Stimulated activated CD4-positive, alpha-beta T cell treated with anti-CD3 and anti-CD28 coated beads, TNF-alpha, amount 100 ng/mL, for 24 hours (primary cell): ENCODE measurements at places on chromosomes 2 and 18.

GRCh38 chr2:160492401-160493226 lies 993 bp downstream of the RBMS1 start:
- no peak for DNase-seq

DNA sequence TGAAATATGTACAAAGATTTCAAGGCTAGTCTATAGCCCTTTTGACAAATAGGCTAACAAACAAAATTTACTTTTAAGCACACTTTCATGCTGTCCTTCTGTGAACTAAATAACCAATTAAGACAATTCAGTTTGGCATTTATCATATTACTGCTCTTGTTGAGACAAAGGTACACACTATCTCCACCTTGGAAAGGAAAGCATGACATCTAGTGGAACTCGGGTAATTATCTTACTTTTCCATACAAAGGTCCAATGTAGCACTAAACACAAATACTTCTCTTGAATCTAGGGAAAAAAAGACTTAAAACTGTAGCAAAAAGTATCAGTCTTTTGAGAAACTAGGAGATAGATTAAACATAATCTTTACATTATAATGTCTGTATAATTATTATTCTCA lies 125.0 kb upstream of the CD226 start:
- no peak for DNase-seq

- no peak for DNase-seq
Observed at GRCh38 chr2:197052356-197052755, 125.8 kb upstream of the PGAP1 start.

DNA sequence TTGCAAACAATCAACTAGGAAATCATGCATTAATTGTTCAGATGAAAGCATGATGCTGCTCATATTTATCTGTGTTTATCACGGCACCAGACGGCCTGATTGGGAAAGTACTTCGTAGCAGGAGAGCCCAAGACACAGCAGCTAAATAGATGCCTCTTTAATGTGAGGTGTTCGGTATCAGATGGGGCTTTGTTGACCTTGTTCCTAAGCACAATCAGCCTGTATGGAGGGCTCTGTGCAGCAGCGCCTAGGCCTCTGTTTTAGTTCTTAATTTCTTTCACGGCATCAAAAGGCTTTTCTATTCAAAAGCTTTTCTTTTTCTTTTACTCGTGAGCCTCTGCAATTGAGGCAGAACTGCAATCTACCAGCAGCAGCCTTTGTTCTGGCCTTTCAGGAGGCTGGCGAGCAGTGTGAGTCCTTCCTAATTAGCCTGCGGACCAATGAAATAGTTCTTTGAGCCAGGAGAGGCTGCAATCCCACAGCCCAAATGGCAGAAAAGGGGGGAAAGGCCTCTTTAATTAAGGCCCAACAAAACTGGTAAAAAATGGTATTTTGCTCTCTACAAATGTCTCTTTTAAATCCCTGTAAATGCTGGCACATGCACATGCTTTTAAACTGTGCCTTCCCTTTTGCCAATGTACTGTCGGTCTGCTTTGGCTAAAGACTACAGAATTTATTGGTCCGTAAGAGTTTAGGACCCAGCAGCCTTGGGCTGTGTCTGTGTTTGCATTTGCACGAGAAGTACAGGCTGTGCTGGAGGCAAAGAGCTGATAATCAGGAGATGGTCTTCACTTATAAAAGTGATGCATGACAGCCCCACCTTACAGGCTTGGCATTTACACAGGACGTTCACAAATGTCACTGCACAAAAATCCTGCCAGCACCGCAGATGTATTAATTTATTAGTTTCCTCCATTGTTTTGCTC lies 159.6 kb downstream of the RND3 start:
- DNase-seq: no peak

DNA sequence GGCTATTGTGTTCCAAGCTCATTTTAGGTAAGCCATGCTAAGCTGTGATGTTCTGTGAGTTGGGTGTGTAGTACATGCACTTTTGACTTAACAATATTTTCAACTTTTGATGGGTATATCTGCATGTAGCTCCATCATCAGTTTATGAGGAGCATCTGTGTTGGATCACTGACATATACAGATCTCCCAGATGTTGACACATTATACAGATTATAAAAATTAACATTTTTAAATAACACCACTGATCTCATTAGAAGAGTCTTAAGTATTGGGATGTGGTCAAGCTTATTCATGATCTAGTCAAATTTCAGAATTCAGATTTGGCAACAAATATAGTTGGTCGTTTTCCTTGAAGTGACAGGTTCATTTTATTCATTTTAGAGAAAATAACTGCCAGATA lies 51.7 kb downstream of the CAB39 start:
- DNase-seq: no peak

- no peak for DNase-seq
Observed at GRCh38 chr2:162127422-162127821, 24.6 kb downstream of the GCG start.

GRCh38 chr18:77316008-77316407 lies 66.4 kb downstream of the GALR1 start:
- DNase-seq: no peak

GRCh38 chr18:21100678-21101077 lies 10.9 kb downstream of the ROCK1 start:
- DNase-seq: no peak

DNA sequence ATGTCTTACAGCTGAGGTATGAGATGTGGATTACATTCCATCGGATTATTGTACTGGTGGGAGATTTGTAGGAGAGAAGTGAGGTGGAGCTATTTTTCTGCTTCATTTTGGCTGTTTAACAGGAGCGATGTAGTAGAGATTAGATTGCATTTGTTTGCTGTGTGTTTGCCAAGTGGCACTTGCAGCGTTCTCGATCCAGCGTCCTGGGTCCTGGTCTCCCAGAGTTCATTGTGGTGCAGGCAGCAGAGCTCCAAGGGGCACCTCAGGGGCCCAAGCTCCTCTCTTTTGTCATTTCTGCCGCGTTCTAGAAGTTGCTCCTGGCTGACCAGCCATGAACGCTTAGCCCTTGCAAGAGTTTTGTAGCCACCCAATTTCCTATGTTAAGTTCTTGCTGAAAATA lies 210.1 kb upstream of the APCDD1 start:
- DNase-seq: no peak

GRCh38 chr2:123456416-123456815 lies 568.7 kb upstream of the CNTNAP5 start:
- no peak for DNase-seq

GRCh38 chr2:189285962-189286645 lies 106.5 kb upstream of the COL5A2 start:
- no peak for DNase-seq

DNA sequence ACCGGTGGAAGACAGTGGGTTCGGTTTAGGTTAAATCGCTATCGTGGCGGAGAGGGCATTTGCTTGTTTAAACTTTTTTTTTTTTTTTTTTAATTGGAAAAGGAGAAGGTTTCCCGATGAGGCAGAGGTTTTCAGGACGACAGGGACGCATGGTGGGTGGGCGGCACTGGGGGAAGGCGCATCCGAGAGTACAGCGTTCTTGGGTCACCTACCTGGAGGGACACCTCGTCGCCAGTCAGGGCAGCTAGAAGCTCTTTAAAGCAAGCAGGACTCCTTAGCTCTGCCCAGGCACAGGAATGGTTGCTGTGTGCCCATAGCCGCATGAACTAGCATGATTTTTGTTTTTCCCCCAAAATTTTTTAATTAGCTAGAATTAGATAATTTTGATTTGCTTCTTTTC lies 437 bp downstream of the LDLRAD4 start:
- DNase-seq: no peak

- DNase-seq: no peak
Observed at GRCh38 chr2:150133623-150134022, 353.8 kb downstream of the RND3 start.

GRCh38 chr2:62641936-62642335 lies 63.6 kb upstream of the EHBP1 start:
- DNase-seq: no peak

GRCh38 chr18:49949951-49950395 lies 136.6 kb upstream of the ACAA2 start:
- no peak for DNase-seq

- DNase-seq: no peak
Observed at GRCh38 chr2:218991674-218992168, 1.5 kb downstream of the CRYBA2 start.

DNA sequence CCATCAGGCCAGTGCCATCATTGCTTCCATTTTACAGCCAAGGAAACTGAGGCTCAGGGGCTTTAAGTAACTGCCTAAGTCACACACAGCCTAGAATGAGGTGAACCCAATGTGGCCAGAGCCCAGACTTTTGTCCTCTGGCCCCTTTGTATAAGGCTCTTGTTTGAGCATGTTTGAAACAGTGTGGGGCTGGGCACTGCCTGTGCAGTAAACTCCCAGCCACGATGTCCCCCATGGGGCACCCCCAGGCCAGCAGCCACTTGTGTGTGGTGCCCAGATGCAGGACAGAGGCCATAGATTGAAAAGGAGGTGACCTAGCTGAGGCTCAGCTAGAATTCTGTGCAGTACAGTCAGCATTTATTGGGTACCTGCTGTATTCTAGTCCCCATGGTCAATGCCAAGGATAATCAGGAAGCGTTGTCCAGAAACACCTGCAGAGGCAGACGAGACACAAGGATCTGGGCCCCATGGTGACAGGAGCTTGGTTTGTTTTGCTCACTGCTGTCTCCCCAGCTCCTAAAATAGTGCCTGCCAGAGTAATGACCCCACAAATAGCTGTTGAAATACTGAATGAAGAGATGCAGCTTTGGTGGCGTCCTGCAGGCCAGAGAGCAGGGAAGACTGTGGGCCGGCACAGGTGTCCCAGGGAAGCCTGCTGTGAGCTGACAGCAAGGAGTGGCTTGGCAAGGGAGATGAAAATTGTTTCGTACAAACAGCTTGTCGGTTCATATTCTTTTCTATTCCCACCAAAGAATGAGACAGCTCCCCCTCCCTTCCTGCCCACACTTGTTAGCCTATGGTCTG lies 160.7 kb downstream of the LDLRAD4 start:
- DNase-seq: no peak
